ENCODE measurements at places on chromosomes 2 and 18.

DNA sequence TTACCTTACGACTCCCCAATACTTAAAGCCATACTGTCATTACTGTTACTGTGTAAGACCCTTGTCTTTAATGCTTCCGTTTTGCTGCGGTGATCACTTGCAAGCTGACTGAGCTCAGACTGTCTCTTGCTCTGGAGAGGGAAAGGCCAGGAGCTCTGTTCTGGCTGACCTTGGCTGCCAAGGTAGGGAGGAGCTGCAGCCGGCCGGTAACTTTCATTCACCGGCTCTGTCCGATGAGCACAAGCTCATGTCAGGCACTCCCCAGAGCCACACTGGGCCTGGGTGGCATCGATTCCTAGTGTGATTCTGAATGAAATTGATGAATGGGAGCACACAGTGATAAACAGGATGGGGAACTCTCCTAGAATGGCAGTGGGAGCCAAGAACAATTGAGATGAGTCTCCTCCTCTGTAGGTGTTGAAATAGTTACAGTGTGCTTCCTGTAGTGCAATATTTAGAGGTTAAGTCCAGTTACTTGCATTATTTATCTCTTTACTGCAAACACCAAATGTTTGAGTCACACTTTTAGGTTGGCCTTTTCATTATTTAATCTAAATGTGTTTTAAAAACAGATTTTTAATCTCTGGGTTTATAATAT, 100.9 kb downstream of the ATP9B start:
- DNase-seq, result no peak

DNA sequence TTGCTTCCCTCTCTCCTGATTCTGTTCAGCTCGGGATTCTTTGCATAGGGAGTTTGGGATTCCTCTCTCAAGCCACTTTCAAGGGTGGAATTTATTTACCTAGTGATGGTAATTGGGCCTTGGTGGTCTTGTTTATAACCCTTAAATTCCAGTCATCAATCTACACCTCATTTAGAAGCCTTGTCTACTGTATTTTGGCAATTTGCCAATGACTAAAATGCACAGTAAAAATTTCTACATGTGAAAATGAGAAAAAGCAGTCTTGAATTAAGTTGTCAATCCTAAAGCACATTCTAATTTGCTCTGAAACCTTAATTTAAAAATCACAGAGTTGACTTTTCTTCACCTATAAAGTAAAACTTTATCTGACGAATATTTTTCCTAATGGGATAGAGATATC, 749.2 kb upstream of the CRIM1 start:
- no peak for DNase-seq

- no peak for DNase-seq
Observed at GRCh38 chr2:146246002-146246735, 1598.7 kb upstream of the ACVR2A start.

GRCh38 chr2:38125842-38126241, 49.9 kb upstream of the CYP1B1 start:
- DNase-seq, result no peak

DNA sequence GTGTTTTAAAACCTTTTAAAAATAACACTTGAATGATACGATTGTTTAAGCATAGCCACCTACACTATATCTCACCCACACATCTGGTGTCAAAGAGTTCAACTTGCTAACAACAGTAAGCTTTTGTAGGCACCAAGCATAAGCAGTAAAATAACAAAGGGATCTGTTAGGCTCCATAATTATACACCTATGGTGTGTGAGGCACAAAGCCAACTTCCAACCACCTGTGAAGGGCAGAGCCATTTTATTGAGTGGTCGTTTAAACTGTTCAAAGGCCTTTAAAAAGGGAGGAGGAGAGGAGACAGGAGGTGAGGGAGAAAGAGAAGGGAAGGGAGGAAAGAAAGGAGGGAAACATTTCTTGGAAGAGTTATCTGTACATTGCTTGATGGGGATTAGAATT, 27.9 kb downstream of the NEMP2 start:
- no peak for DNase-seq

DNA sequence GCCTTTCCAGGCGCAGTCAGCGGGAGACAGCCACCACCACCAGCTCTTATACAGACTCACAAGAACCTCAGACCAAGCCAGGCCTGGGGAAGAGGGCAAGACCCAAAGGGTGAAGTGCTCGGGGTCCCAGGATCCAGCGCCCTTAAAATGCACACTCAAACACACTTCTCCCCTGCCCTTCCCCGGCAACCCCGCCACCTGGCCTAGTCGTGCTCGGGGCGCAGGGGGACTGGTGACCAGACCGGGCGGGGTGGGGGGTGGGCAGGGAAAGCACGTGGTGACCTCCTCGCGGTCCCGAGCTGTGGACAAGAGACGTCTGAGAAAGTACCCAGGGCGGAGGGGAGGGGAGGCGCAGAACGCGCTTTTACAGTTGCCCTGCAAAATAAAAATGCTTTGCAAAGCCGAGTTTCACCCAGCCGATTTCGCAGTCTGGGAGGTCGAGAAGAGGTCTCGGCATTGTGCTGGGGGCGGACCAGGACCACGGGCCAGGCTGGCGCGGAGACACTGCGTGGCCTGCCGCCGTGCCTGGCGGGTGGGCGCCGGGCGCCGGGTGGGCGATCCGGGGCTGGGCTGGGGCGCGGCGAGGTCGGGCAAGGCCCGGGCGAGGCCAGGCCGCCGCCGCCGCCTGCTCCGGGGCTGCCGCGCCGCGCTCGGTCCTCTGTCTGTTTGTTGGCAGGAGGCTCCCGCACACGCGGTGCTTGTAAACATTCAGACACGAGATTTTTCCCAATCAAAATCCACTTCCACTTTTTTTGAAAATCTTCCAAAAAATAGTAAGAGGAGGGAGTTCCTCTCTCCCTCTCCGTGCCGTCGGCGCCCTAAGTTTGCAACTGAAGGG, 2.0 kb downstream of the BCL11A start:
- DNase-seq, result no peak

DNA sequence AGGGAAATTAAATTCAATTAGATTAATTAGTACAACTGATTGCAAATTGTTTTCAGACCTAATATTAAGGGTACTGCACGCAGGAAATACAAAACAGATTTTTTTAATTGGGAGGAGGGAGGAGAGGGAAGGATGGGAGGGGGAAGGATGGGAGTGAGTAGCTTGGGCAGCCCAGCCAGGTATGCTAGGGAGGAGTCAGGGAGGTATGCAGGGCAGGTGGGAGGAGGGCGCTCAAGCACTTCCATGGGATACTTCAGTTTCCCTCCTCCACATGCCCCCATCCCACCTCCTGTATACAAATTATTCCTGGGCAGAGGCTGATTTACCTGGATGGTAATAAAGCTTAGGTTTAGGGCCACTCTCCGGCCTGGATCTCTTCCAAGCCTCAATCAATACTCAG, 76.6 kb upstream of the CAPN13 start:
- DNase-seq, result no peak

- no peak for DNase-seq
Observed at GRCh38 chr2:138536740-138537139, 35.2 kb downstream of the SPOPL start.

DNA sequence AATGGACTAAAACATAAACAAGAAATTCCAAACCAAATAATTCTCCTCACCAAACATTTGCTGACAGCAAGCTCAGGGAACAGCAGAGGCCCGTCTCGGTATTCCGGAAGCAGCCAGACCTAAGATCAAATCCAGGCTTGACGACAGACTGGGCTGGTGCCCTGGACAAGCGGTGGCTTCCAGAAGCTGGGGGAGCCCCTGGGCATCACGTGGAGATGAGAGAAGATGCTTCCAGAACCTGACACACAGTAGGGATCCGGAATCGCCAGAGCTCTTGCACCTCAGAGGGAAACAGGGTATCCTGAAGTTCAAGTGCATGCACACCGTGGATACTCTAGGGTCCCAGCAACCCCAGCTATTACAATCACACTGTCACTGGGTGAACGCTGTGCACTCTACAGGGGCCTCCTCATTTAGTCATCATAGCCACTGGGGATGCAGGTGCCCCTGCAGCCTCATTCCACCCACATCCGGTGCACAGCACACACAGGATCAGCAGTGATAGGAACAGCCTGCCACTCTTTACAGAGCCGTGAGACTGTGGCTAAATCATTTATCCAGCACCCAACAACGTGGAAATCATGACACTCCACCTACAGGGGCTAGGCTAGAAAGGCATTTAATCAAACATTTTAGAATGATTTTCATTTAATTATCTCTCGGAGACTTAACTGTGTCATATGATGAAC, 102.6 kb downstream of the HDAC4 start:
- DNase-seq, result peak; percentile 84

All from stimulated activated naive CD8-positive, alpha-beta T cell treated with anti-CD3 and anti-CD28 coated beads, Interleukin-15, amount 100 ng/mL, for 72 hours (primary cell).